Esophagus muscularis mucosa (tissue), 4 donors: ENCODE measurements at places on chromosomes 3 and 15. TPM values are rescaled to one million over a fixed set of nuclear protein-coding genes. Genes with fewer than 3 reads are reported as not detected.
A peak's percentile ranks its signal among the peaks of the same experiment; 100 is the strongest.

IDH3A gene
- 59.4 TPM for total RNA-seq

GRCh38 chr15:79041601-79042168, 48.9 kb downstream of the RASGRF1 start:
- no peak overlapping the region for H3K4me3 ChIP-seq
- no peaks in the 10 kb centered on the region for H3K4me1 ChIP-seq
- DNase-seq, result no peak
- no peak overlapping the region for H3K27ac ChIP-seq

DNA sequence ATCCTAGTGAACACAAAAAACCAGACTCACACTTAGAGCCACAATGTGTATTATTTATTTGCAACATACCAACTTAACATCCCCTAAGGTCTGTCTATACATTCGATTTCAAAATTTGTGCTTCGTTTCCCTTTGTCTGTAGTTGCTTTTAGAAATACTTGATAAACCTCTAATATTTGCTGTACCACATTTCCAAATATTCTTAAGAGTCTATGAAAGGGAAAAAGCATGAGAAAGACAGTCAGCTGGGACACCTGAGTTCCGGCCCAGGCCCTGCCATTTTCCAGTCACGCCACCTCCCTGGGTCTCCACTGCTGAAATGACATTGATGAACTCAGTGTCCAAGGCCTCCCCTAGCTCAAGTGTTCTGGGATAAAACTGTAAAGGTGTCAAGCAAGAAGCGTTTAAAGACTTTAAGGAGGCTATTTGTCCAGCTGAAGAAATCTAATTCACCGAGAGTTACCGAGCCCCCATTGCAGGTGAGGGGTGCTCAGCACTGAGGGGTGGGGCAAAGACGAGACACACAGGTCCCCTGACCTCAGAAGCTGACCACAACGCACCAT, 26.6 kb downstream of the LRRC2 start:
- H3K36me3 ChIP-seq, result peaks cover 40% of the 10 kb centered on the region
- no peak overlapping the region for H3K27ac ChIP-seq
- DNase-seq, result peak; percentile 3
- H3K27me3 ChIP-seq, result no peaks in the 10 kb centered on the region

DNA sequence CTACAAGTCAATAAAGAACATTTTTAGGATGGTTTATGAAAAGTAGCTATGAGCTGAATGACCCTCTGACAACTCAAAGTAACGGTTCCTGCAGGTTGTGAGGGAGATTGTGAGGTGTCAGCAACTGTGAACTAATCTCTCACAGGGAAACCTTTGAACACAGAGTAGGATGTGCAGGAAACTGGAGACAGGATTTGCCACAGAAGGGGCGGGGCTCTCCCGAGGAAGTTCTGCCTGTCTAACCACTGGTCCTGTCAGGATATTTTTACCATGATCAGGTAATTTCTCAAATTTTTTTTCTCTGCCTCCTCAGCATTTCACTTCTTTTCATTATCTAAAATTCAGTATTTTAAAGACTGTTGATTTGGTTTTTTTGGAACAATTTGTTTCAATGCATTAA, 33.3 kb downstream of the LEO1 start:
- H3K27me3 ChIP-seq, result no peaks in the 10 kb centered on the region
- DNase-seq, result no peak
- no peak overlapping the region for H3K4me3 ChIP-seq
- no peaks in the 10 kb centered on the region for H3K36me3 ChIP-seq
- no peaks in the 10 kb centered on the region for H3K4me1 ChIP-seq

HRG gene
- not detected for total RNA-seq

TRIM42 gene
- not detected for total RNA-seq

PLA2G4E gene
- not detected for total RNA-seq

- H3K27me3 ChIP-seq, result no peaks in the 10 kb centered on the region
- no peak overlapping the region for H3K4me3 ChIP-seq
- no peaks in the 10 kb centered on the region for H3K36me3 ChIP-seq
- DNase-seq, result no peak
- no peak overlapping the region for H3K27ac ChIP-seq
- H3K4me1 ChIP-seq, result no peaks in the 10 kb centered on the region
Observed at GRCh38 chr3:35336601-35337000, 302.7 kb upstream of the ARPP21 start.

GRCh38 chr3:13427662-13428603, 7.8 kb upstream of the NUP210 start:
- H3K27me3 ChIP-seq, result no peaks in the 10 kb centered on the region
- H3K4me1 ChIP-seq, result no peaks in the 10 kb centered on the region
- H3K36me3 ChIP-seq, result no peaks in the 10 kb centered on the region
- H3K4me3 ChIP-seq, result no peak overlapping the region

- no peak overlapping the region for H3K27ac ChIP-seq
- H3K36me3 ChIP-seq, result no peaks in the 10 kb centered on the region
- DNase-seq, result no peak
- no peaks in the 10 kb centered on the region for H3K27me3 ChIP-seq
Observed at GRCh38 chr3:143924522-143925285, 46.9 kb upstream of the DIPK2A start.
